Fibroblast of the aortic adventitia (primary cell): ENCODE measurements at places on chromosomes 11 and 22. TPM values are rescaled to one million over a fixed set of nuclear protein-coding genes. Genes with fewer than 3 reads are reported as not detected.

CSTPP1 gene
- 24.6 and 34.9 TPM in 2 replicates for total RNA-seq

PRR33 gene
- not detected in 2 replicates for total RNA-seq

TEX12 gene
- total RNA-seq, result 0.36 TPM in 1 of 2 replicates, not detected in the other

RAG1 gene
- 0.45 and 1.1 TPM in 2 replicates for total RNA-seq

SLC16A8 gene
- 0.18 and 1.6 TPM in 2 replicates for total RNA-seq

CNGA4 gene
- not detected in 2 replicates for total RNA-seq

OR52E8 gene
- not detected in 2 replicates for total RNA-seq

KRTAP5-1 gene
- not detected in 2 replicates for total RNA-seq
